ENCODE measurements at places on chromosomes 11 and 22.

DNA sequence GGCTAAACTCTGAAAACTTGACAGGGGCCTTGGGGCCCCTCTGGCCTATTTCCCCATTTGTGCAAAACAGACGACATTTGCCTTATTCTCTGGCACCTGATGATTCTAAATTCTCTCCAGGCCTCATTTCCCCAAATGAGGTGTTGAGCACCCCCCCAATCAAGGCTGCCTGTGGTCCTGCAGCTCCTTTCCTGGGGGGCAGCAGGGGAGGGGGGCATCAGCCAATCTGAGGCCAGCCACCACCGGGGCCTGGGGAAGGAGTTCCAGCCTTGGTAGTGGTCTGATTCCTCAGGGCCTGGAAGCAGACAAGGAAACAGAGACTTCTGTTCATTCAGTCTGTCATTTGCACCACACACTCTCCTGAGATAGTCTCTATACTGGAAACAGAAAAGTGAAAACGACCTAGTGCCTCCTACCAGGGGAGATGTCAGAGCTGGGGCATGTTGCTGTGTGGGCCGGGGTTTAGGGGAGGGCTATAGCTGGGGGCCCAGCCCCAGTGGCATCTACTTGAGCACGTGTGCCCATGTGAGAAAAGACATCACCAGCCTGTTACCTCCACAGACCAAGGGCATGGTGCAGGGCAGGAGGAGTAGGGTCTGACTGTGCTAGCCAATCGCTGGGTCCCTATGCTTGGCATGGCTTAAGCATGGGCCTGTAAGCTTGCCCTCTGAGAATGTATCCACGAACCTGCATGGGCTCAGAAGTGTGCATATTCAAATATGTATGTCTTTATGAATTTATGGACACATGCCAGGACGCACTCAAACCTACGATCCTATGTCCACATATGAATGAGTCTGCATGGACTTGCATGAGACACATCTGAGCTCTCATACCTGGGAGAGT is 1.8 kb upstream of the TPBGL start:
- no peak for DNase-seq

DNA sequence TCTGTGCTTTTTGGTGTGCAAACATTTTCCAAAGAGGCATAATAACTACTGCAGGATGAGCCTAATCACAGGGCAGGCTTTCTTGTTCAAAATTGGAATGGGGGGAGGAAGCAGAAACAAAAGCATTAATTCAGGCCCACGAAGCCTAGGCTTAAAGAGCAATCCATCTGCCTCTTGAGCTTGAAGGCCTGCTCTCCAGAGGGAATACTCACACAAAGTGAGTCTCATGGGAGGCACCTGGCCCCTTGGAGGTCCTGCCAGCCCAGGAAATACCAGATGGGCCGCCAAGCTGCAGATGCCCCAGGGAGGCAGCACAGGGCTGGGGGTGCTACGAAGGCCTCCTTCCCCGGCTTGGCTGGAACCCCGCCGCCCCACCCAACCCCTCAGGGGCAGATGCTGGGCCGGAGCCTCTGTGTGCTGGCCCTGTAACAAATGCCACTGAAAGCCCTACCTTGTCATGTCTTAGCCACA is 39.3 kb upstream of the COMT start:
- no peak for DNase-seq

GRCh38 chr11:1947592-1948237 is 583 bp downstream of the MRPL23 start:
- DNase-seq: no peak

GRCh38 chr22:37589636-37590035 is 9.7 kb upstream of the LGALS2 start:
- DNase-seq: no peak

- DNase-seq: peak; percentile 37
These were observed 2.9 kb upstream of the MRGPRG start for GRCh38 chr11:3221408-3222002.

Data from mesothelial cell of epicardium (in vitro differentiated cells).